ENCODE measurements at places on chromosomes 5 and 9. TPM values are rescaled to one million over a fixed set of nuclear protein-coding genes. Genes with fewer than 3 reads are reported as not detected.

GRCh38 chr5:98989727-98990126 lies 60.9 kb upstream of the CHD1 start:
- no peaks in the 10 kb centered on the region for H3K27me3 ChIP-seq
- H3K4me1 ChIP-seq, result peaks cover 9% of the 10 kb centered on the region
- no peak for DNase-seq

DNA sequence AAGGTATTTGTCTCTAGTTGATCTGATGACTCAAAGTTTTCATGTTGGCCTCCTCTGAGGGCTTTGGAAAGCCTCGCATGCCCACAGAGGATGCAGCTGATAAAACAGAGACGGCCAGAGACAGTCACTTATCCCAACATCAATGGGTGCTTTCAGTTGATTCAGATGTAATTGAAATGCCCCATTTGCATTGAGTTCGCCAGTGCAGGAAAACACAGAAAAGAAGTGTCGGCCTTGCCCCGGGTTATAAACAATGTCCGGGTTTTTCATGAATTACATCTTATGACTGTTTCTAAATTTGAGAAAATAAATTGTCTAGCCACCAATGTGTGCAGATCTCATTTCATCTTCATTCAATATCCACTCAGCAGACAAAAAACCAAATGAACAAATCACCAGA lies 42.2 kb upstream of the ICE1 start:
- DNase-seq, result no peak
- H3K27ac ChIP-seq, result no peak overlapping the region
- H3K4me3 ChIP-seq, result no peak overlapping the region
- H3K4me1 ChIP-seq, result no peaks in the 10 kb centered on the region
- no peaks in the 10 kb centered on the region for H3K27me3 ChIP-seq
- no peaks in the 10 kb centered on the region for H3K36me3 ChIP-seq

DNA sequence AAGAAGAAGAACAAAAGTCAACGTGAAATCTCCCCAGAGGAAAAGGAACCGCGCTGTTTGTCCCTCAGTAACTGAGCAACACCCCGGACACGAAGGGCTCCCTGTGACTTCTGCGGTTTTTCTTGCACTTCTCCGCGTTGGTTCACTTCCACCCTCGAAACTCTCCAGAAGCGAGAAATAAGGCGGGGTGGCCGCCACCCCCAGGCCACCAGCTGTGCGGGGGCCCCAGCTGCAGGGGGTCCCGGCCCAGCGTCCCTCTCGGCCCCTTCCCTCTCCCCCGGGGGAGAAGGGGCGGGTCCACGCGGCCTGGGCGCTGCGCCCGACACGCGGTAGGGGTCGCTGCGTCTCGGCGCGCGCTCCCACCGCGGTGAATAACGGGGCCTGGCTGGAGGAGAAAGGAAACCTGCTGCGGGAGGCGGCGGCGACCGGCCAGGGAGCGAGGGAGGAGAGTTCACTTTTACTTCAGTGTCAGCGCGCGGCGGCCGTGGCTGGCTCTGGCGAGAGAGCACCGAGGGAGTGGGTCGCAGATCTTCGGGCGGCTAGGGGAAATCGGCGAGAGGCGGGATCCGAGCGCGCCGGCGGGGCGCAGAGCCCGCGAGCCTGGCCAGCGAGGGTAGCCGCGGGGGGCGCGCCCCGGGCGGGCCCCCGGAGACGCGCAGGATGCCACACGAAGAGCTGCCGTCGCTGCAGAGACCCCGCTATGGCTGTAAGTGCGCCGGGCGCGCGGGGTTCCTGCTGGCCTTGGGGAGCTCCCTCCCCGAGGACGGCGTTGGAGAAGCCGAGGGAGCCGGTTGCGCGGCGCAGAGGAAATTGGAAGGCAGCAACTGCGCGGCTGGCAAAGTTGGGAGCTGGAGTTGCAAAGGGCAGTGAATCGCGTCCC lies at the start of gene IQGAP2:
Gene IQGAP2 (plus strand): TSS at position 400 of the 880 bp plus-strand sequence. CDS start 261 bp downstream, at position 661.
- H3K4me3 ChIP-seq, result peak within 1 kb of the TSS; percentile 77
- H3K27ac ChIP-seq, result peak within 1 kb of the TSS; percentile 86
- peaks cover 34% of the 10 kb centered on the region for H3K4me1 ChIP-seq

Gene PPP3R2
- total RNA-seq, result not detected

Gene CORO2A
- total RNA-seq, result 5.1 TPM
